ENCODE measurements at places on chromosomes 5 and 9.

- peak overlapping the region; percentile 73 for H3K27ac ChIP-seq
- no peak overlapping the region for H3K4me3 ChIP-seq
- H3K4me1 ChIP-seq, result peaks cover 47% of the 10 kb centered on the region
These were observed 4.1 kb downstream of the RPL7A start for GRCh38 chr9:133351908-133352634.

DNA sequence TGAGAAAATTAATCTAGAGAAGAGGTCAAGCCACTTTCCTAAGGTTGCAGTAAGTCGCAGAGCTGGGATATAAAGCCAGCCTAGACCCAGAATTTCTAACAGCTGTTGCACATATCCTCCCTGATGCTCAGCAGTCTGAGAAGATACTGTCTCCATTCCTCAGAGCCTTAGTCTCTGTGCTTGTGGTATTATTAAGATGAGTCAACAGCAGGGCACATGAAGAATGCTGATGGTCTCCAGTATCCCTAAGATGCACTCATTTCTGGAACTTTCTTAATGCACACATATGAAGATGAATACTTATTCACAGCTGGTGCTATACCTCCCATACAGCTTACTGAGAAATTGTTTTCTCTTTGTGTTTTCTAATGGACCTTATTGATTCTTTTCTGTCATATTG is 32.5 kb downstream of the SGCD start:
- peaks cover 26% of the 10 kb centered on the region for H3K4me1 ChIP-seq
- DNase-seq, result peak; percentile 68
- no peak overlapping the region for H3K4me3 ChIP-seq
- peak overlapping the region; percentile 60 for H3K27ac ChIP-seq
- no peaks in the 10 kb centered on the region for H3K36me3 ChIP-seq
- no peaks in the 10 kb centered on the region for H3K27me3 ChIP-seq

DNA sequence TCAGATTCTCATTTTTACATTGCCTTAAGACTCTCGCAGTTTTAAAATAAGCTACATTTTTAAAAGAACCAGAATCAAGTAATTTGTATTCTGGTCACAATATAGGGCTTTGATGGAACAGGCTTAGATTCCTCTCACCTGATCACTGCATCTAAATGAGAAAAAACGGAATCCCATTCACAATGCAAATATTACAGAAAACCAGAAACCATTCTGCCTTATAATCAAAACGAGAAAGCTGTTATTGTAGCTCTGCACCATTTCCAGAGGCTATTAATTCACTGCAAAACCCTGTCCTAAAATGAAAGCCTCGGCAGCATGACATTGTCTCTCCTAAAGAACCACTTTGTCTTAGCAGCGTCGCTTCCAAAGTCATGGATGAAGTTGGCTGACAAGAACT is 116.1 kb upstream of the ZNF366 start:
- peaks cover 22% of the 10 kb centered on the region for H3K4me1 ChIP-seq
- no peaks in the 10 kb centered on the region for H3K36me3 ChIP-seq
- no peak overlapping the region for H3K27ac ChIP-seq
- H3K27me3 ChIP-seq, result no peaks in the 10 kb centered on the region
- DNase-seq, result no peak

- peak overlapping the region; percentile 4 for H3K27ac ChIP-seq
- peak; percentile 93 for DNase-seq
- H3K36me3 ChIP-seq, result no peaks in the 10 kb centered on the region
- no peaks in the 10 kb centered on the region for H3K27me3 ChIP-seq
- peak overlapping the region; percentile 82 for H3K4me3 ChIP-seq
These were observed 1.2 kb downstream of the CDC14B start for GRCh38 chr9:96618209-96619123.

DNA sequence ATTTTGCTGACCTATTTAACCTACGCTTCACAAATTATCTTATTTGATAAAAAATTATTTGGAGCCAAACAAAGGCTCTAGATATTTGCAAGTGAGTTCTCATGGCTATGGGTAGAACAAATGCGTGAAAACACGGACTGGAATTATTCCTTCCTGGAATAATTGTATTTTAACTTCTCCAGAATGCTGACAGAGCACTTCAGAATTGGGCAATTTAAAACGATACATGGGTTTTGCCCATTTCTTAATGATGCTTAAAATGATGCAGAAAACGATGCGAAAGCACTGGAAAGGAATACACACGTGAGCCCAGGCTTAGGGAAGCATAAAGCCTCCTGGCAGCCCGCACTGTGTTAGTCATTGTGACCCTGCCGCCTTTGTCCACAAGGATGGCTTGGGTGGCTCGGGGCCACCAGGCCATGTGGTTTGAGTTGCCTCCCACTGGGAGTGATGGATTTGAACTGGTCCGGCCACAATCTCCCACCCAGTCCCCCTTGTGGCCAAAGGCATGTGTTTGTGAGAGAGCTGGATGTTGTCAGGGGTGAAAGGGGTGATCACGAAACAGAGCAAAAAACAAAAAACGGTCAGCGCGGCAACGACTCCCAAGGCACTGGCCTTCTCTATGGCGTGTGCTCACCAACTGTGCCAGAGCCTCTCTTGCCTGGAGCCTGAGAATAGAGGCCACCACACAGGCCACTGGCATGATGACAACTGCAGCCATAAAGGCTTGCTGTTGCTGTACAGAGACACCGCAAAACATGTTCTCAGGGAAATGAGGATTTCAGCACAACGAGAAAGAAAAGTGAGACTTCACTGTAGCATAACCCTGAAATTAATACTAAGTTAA is 234.2 kb upstream of the ADAMTS16 start:
- no peaks in the 10 kb centered on the region for H3K36me3 ChIP-seq
- H3K4me3 ChIP-seq, result no peak overlapping the region
- DNase-seq, result peak; percentile 38
- no peak overlapping the region for H3K27ac ChIP-seq
- peaks cover 2% of the 10 kb centered on the region for H3K27me3 ChIP-seq
- no peaks in the 10 kb centered on the region for H3K4me1 ChIP-seq

GRCh38 chr9:99505936-99506335 is 283.9 kb downstream of the SEC61B start:
- H3K4me1 ChIP-seq, result no peaks in the 10 kb centered on the region
- peaks cover 6% of the 10 kb centered on the region for H3K27me3 ChIP-seq
- H3K27ac ChIP-seq, result no peak overlapping the region
- DNase-seq, result no peak
- no peaks in the 10 kb centered on the region for H3K36me3 ChIP-seq
